ENCODE measurements at places on chromosomes 16 and 17. TPM values are rescaled to one million over a fixed set of nuclear protein-coding genes. Genes with fewer than 3 reads are reported as not detected.

DNA sequence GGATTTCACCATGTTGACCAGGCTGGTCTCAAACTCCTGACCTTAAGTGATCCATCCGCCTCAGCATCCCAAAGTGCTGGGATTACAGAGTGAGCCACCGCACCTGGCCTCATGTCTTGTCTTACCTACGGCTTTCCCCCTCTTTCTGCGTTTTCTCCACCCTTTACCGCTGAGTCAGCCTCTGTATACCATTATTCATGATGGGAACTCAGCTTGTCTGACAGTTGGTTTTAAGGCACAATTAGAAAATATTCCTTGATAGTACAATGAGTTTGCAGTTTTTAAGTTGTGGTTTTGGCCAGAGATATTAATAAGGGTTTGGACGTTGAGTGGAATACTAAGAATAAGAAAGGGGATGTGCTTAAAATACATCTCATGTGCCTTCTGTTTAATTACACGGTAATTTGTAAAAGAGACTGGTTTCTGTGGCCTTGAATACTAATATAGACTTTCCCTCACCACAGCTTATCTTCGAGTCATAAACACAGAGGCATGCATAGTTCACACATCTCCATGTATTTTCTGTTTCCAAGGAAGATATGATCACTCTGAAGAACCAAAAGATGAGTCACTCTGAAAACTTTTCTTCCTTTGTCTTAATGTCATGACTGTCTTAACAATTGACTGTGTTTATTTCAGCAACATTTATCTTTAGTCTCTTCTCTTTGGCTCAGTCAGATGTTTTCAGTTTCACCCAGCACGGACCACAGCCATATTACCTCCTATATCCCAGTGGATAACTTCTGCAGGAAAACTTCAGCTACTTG, 54.4 kb downstream of the PITPNC1 start:
- H3K36me3 ChIP-seq: no peaks in the 10 kb centered on the region
- H3K27ac ChIP-seq: no peak overlapping the region
- no peaks in the 10 kb centered on the region for H3K27me3 ChIP-seq
- no peak for DNase-seq

DNA sequence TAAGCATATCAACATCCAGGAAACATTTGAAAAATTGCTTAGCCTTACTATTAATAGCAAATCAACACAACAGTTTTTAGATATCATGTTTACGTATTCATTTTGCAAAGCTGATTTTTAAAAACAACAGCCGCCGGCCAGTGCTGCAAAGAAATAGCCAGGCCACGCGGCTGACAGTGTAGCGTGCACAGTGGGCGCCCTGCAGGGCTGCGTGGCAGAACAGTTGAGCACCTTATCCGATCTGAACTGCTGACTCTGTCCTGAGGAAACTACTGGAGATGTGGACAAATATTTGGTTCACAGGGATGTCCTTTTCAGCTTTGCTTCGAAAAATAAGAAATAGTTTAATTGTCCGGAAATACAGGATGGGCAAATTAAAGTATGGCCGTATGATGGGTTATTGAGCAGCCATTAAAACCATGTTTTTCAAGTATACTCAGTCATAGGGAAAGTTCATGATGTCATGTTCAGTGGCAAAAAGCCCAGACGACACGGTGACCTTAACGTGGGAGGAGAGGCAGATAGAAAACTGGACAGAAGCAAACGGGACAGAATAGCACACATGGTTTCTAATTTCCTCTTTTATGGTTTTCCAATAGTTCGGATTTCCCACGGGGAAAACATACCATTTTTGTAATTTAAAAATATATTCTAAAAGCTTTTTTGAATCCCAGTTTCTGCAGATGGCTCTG, 52.4 kb upstream of the ENDOV start:
- no peak overlapping the region for H3K27ac ChIP-seq
- no peak for DNase-seq
- peaks cover 89% of the 10 kb centered on the region for H3K36me3 ChIP-seq

DNA sequence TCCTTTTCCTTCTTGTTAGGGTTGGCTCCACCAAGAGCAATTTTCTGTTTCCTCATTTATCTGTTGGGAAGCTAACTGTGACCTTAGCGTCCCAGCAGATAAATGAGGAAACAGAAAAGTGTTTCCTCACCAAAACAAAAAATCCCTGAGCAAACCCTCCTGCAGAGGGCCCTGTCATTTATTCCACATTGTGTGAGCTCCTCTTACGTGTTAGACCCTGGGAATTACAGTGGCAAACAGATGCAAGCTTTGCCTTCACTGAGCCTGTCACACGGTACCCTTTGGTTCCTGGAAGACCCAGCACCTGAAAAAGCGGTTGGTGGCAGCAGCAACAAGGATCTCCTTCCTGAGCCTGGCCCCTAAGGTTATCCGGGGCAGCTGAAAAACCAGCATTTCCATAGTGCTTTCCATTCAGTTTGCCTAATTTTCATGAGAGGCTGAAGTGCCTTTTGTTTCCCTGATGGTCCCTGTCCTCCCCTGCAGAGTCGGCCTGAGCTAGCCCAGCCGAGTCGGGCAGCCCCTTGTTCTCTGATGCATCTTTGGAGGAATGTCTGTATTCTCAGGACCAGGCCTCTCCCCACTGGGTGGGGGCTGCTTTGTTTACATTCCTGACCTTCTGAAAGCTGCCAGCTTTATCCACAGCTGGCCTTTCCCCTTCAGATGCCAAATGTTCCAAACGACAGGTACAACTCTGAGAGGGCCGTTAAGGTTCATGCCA, 34.7 kb downstream of the YPEL2 start:
- peak; percentile 59 for DNase-seq
- H3K36me3 ChIP-seq: no peaks in the 10 kb centered on the region
- H3K27ac ChIP-seq: peak overlapping the region; percentile 92

DNA sequence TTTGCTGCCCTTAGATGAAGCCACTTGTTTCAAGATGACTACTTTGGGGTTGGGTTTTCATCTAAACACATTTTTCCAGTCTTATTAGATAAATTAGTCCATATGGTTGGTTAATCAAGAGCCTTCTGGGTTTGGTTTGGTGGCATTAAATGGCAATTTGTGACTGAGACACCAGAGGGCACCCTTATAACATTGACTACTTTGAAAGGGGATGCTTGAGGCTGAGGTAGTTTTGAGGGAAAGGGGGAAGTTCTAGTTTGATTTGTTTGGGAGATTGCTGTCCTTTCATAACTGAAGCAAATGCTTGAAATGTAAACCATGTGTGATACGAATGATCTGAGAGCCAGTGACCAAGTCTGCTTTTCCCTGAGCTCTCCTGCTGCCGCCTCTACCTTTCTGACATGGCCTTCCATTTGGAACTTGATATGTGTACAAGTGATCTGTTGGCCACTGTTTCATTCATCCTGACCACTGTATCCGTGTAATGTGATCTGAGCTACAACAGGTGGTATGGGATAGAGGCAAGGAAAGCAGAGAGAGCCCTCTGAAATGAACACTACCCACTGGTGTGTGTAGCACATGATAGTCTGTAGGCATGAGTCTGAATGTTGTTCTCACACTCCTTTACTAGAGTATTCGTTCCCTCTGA, 5.8 kb upstream of the RARA start:
- H3K27ac ChIP-seq: no peak overlapping the region
- no peak overlapping the region for H3K4me3 ChIP-seq
- H3K36me3 ChIP-seq: no peaks in the 10 kb centered on the region
- no peaks in the 10 kb centered on the region for H3K27me3 ChIP-seq
- peak; percentile 44 for DNase-seq
- peaks cover 49% of the 10 kb centered on the region for H3K4me1 ChIP-seq

GRCh38 chr16:23679986-23680336, 1.3 kb downstream of the PLK1 start:
- no peak for DNase-seq
- H3K36me3 ChIP-seq: no peaks in the 10 kb centered on the region
- peaks cover 4% of the 10 kb centered on the region for H3K4me1 ChIP-seq
- no peak overlapping the region for H3K4me3 ChIP-seq

DNA sequence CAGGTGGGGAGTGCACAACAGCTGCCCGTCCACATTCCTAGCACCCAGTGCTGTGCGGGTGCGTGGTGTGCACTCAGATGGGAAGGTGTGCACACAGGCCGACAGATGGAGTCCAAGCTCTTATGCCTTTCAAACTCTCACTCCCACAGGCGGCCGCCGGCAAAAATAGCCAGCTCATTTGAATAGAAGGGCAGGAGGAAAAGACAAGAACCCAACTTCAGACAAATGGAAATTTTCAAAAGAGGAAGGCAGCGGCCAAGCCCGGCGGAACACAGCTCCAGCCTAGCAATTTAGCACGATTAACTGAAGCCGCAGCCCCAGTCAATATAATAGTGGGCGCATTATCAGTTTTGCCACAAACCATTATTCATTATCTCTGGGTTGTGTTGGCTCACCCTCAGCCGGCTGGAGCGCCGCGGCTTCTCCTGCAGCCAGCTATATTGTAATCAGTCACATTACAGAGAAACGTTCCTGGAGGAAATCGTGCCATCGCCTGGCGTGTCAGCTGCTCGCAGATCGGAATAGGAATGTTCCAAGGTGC, 103.9 kb upstream of the SEC14L1 start:
- no peak overlapping the region for H3K4me3 ChIP-seq
- DNase-seq: peak; percentile 6
- no peaks in the 10 kb centered on the region for H3K36me3 ChIP-seq
- no peak overlapping the region for H3K27ac ChIP-seq

DNA sequence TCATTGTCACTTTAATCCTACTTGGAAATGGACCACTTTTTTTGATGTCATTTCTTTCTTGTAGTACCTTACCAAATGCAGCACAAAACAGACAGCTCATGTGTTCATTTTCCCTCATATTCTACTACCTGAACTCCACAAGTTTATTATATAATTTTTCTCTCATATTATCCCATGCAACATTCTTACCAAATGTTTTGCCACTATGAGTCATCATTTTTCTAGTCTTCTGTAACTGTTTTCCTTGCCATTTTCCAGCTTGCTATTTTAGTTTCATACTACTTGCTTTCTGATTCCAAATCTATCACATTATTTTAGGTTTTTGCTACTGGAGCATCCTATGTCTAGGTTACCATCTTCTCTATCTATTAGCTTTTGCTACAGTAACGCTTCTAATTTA, 332.7 kb downstream of the ZFHX3 start:
- H3K27me3 ChIP-seq: no peaks in the 10 kb centered on the region
- H3K27ac ChIP-seq: no peak overlapping the region
- H3K4me1 ChIP-seq: peaks cover 4% of the 10 kb centered on the region
- no peak overlapping the region for H3K4me3 ChIP-seq
- DNase-seq: no peak
- H3K36me3 ChIP-seq: no peaks in the 10 kb centered on the region

GRCh38 chr17:77380395-77381184, 239.8 kb downstream of the SEC14L1 start:
- H3K4me1 ChIP-seq: peaks cover 100% of the 10 kb centered on the region
- no peak for DNase-seq
- H3K36me3 ChIP-seq: no peaks in the 10 kb centered on the region
- no peaks in the 10 kb centered on the region for H3K27me3 ChIP-seq
- no peak overlapping the region for H3K4me3 ChIP-seq
- no peak overlapping the region for H3K27ac ChIP-seq

DNA sequence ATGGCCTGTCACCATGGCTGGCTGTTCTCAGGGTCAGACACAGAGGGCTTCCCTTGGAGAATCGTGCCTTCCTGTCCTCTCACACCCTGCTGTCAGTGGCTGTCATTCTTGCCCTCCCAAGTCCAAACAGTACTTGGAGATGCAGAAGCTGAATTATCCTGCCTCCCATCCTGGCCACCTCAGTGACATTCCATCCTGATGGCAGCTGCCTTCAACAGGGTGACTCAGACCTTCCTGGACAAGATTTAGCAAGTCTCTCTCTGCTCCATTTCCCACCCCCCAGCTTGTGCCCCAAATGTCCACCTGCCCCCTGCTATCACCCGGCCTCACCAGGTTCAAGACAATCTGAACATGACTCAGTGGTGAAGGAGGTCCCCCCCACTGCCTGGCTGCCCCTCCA, 4.8 kb upstream of the KRT36 start:
- H3K27me3 ChIP-seq: no peaks in the 10 kb centered on the region
- H3K4me3 ChIP-seq: no peak overlapping the region
- no peak overlapping the region for H3K27ac ChIP-seq

DNA sequence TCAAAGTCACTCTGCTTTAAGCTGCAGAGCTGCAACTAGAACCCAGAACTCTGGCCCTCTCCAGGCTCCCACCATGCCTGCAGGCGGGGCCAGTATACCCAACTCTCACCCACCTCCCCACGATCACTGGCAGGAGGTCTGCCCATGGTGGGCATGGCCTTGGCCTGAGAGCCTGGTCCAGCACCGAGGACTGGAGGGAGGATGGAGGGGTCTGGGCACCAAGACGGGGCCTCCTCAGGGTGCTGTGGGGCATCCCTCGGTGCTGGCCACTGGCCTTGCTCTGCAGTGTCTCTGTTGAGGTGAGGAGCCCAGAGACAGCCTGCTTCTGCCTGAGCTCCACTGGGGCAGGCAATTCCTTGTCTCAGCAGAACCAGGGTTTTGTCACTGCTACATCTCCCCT, 1.5 kb upstream of the KRT16 start:
- no peaks in the 10 kb centered on the region for H3K36me3 ChIP-seq
- no peak overlapping the region for H3K27ac ChIP-seq
- DNase-seq: no peak

DNA sequence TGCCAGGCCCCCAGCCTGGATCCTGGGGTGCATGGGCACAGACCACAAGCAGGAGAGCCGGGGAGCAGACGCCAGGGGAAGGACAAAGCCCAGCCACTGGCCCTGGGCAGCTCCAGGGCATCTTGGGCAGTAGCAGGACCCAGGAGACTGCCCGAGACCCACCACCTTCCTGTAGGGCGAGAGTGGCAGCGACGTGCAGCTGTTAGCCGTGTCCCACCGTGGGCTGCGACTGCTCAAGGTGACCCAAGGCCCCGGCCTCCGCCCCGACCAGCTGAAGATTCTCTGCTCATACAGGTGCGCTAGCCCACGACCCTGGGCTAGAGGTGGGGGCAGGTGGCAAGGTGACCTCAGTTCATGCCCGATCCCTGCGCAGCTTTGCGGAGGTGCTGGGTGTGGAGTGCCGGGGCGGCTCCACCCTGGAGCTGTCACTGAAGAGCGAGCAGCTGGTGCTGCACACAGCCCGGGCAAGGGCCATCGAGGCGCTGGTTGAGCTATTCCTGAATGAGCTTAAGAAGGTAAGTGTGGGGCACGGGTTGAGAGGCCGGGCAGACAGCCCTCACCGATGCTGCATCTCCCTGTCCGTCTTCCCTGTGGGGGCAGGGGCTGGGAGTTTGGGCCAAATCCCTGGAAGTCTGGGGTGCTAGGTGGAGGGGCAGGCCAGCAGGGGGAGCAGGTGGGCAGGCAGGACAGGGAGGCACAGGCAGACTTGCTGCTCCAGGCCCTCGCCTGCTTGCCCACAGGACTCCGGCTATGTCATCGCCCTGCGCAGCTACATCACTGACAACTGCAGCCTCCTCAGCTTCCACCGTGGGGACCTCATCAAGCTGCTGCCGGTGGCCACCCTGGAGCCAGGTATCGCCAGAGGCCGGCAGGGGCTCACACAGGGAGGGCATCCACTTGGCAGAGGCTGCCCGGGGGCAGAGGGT, 13.5 kb upstream of the SMIM5 start:
- peaks cover 26% of the 10 kb centered on the region for H3K36me3 ChIP-seq
- H3K27ac ChIP-seq: no peak overlapping the region
- H3K4me1 ChIP-seq: no peaks in the 10 kb centered on the region
- H3K27me3 ChIP-seq: no peaks in the 10 kb centered on the region
- no peak overlapping the region for H3K4me3 ChIP-seq

The AIPL1 gene
- total RNA-seq: not detected

The EIF3C gene
- total RNA-seq: 269 TPM

The ADPRM gene
- total RNA-seq: 18.9 TPM

The GAS7 gene
- 30.3 TPM for total RNA-seq

The ARL4D gene
- total RNA-seq: 32.8 TPM

The GLIS2 gene
- total RNA-seq: 6.2 TPM

The ABCA3 gene
- total RNA-seq: 59.6 TPM

The FBXL20 gene
- 17.2 TPM for total RNA-seq

The NRN1L gene
- not detected for total RNA-seq

The SDK2 gene
- 2.9 TPM for total RNA-seq
